Endodermal cell (in vitro differentiated cells): ENCODE measurements at places on chromosomes 2 and 18. TPM values are rescaled to one million over a fixed set of nuclear protein-coding genes. Genes with fewer than 3 reads are reported as not detected.

DNA sequence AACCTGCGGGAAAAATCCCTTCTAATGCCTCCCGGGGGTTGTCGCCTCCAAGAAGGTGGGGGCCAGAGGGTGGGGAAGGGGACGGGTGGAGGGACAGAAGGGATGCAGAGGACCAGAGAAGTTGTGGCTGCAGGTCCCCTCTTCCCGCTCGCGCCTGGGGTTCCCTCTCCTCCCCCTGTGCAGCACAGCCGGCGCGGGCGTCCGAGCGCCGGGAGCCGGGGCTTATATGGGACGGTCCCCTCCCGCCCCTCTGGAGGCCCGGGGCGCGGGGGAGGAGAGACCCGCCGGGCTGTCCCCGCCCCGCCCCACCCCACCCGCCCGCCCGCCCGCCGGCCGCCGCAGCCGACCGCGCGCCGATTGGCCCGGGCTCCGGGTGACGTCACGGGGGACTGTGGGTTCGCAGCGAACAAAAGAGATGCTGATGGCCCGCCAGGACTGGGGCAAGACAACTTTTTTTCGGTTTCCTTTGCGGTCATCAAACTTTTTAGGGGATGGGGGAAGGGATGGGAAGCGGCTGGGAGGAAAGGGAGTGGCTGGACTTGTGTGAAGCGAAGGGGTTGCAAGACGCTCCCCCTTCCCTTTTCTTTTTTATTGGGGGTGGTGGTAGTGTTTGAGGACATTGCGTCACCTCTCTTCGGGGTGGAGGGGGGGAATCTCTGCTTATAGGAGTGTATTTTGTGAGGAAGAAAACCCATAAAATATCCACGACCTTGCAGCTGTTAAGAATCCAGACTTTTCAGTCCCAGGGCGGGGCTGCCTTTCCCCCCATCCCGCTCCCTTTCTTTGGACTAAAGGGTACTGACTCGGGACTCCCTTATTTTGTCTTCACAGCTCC, at the start of gene FN1:
Gene FN1, minus strand, starts transcription at position 199 of the 835 bp plus-strand sequence. CDS start 266 bp downstream, outside the sequence.
- DNase-seq = peak; percentile 97

GPR75 gene
- 2.0 to 4.0 TPM (median 3.6 TPM) in 3 replicates for total RNA-seq

MC5R gene
- 0.24 TPM in 1 of 2 replicates, not detected in the other for total RNA-seq

- DNase-seq = no peak
These were observed 493.9 kb upstream of the PIK3C3 start for GRCh38 chr18:41461114-41461513.

TCF23 gene
- total RNA-seq = not detected in 2 replicates

- DNase-seq = peak; percentile 97
These were observed 35.3 kb upstream of the DNMT3A start for GRCh38 chr2:25376750-25377621.

DNA sequence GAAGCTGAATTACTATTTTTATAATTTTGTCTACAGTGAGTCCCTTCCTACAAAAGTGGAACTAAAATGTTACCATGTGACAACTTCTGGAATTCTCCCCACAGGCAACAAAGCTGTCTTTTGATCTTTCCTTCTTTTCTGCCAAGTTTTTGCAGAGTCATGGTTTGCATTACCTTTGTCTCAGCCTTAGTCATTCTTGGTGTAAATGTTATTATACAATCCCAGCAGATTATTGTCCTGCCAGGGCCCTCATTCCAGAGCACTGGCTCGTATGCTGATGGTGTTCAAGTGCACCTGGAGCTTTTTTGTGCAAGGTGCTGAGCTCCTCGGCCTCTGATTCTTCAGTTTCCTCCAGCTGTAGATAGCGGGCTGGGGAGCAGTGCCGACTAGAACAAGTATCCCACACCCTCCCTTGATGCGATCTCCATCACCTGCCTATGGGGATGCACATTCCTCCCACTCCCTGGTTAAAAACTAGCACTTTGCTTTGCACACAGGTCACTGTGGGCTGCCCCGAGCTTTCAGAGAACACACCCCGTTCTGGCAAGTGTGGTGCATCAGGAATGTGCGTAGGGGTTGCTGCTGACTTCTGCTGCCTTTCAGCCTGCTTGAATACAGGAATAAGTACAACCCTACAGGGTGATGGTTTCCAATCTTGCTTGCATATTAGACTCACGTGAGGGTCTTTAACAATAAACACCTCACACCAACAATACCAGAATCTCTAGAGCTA, 263.6 kb downstream of the RNF144A start:
- no peak for DNase-seq

DNA sequence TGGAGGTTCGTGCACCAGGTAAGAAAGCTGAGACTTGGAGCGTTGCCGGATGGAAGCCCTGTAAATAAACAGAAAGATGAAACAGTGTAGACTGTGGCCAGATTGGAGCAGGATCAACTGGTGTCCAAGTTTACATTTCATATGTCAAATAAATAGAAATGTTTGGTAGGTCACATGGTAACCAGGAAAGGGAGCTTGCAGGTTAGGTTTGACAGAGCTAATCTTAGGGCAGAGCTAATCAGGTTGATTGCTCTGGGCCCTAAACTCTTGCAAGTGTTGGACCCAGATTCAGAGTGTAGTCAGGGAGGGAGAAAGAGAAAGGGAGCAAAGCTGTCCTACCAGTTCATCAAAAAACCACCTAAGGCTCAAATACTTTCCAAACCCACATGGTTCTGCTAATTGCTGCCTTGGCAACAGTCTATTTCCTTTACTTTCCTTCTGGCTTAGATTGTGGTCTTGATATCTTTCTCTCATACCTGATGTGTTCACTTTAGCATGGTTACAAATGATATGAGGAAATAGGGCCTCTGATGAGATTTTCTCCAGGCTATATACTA, 63.2 kb downstream of the G6PC2 start:
- DNase-seq = no peak

GRCh38 chr18:23724681-23725080, 35.4 kb downstream of the LAMA3 start:
- DNase-seq = no peak

DNA sequence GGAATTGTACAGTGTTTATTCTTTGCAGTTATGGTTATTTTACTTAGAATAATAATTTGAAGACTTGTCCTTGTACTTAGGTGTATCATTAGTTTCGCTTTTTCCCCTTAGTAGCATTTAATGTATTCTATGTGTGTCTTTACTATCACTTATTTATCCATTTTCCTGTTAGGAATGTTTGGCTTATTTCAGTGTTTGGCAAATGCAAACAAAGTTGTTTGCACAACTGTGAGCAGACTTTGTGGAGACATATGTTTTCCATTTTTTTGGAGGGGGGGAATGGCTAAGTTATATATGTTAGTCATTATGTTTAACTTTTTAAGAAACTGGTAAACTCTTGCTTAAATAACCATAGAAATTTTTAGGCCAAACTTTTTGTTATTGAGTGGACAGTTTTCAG, 447.7 kb downstream of the SOX11 start:
- DNase-seq = no peak

- no peak for DNase-seq
These were observed 23.6 kb upstream of the SULT1C4 start for GRCh38 chr2:108354136-108354535.

DNA sequence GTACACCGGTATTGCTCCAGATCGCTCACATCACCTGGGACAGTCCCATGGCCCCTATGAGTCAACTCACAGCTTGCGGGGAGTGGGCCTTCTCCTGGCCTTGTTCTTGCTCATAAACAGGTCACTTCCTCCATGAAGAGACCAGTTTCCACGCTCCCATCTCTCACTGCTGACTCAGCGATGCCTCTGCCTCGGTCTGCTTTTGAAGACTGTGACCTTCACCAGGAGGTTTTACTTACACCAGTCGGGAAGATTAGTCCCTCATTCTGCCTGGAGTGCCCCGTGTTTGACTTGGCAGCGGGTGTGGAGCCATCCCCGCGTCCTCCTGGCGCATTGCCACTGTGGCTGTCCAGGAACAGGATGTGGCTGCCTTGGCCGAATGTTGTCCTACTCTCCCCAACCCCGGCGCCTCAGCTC, 159.8 kb downstream of the RHBDD1 start:
- DNase-seq = no peak

IGFBP5 gene
- total RNA-seq = 8.9 to 46.0 TPM (median 10.0 TPM) in 3 replicates

DNA sequence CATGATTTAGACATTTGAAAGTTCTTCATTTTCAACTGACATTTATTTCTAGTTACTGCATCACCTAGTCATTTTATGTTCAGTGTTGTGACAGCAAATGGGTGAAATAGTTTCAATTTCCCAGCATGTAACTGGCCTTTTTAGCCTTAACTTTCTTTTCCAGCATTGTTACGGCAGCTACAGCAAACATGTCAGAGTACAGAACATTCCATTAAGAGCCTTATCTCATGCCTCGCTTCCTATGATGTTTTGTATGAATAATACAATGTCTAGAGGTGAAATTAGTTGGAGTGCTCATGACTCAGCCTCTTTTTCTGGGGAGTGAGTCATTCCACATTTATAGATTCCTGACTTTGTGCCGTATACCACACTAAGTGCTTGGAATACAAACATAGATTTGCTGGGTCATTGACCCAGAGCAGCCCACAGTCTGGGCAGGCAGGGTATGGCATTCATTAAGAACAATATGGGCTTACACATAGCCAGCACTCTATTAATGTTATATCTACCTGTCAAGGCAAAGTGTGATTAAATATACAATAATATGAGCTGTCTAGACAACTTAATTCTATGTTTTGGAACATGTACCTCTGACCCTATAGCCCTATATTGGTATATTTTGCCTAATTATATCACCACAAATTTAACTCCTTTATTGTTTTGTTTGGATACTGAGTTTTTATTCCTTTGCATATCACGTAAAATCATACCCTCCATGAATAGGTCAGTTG, 72.2 kb downstream of the MAP2 start:
- DNase-seq = no peak

DNA sequence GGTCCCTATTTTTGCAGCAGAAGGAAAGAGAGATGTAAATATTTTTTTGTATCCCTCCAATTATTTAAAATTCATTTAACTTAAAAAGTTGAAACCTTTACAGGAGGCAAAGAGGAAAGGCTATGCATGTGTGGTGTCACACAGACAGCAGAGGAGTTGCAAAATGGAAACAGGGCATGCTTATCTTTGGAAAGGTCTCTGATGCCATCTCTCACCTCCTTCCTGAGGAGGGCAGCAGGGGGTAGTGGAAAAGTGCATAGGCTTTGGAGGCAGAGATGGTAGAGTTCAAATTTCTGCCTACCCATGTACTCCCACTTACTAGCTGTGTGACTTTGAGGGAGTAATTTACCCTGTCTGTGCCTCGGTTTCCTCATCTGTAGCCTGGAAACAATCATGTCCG, 99.6 kb upstream of the MCFD2 start:
- no peak for DNase-seq

DNA sequence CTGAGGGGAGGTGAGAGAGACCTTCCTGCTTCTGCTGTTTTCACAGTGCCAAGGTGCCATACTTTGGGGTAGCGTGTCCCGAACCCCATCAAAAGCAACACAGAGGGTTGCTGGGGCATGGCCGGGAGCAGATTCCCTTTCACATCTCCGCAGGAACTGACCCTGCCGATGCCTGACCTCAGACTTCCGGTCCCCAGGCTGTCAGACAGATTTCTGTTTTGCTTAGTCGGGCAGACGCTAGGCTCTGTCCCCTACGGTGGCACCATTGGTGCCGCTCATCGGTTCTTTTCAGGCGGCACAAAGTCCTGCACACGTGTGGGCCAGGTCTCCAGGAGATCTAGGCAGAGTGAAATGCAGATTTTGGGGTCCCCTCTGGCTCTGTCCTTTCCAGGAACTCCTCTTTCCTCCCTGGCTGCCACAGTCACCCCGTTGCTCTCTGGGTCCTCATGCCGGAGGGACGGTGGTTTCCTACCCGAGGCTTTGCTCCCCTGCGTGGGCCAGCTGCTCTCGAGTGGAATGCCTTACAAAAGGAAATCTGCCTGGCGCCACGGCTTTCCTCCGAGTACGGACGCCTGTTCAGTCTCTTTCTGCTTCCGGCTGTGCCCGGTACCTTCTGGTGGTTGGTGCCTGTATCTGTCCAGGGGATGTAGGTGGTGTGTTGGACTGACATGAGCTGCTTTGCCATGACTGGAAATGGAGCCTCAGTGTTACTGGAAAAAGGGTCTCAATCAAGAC, 39.3 kb downstream of the RTP5 start:
- peak; percentile 31 for DNase-seq
